Lower lobe of right lung (tissue), 2 donors: ENCODE measurements at places on chromosomes 3 and 15. TPM values are rescaled to one million over a fixed set of nuclear protein-coding genes. Genes with fewer than 3 reads are reported as not detected.

FBXW12 gene
- total RNA-seq, result not detected

LMAN1L gene
- total RNA-seq, result not detected

GOLGA6B gene
- not detected for total RNA-seq

CCR9 gene
- total RNA-seq, result not detected

DNA sequence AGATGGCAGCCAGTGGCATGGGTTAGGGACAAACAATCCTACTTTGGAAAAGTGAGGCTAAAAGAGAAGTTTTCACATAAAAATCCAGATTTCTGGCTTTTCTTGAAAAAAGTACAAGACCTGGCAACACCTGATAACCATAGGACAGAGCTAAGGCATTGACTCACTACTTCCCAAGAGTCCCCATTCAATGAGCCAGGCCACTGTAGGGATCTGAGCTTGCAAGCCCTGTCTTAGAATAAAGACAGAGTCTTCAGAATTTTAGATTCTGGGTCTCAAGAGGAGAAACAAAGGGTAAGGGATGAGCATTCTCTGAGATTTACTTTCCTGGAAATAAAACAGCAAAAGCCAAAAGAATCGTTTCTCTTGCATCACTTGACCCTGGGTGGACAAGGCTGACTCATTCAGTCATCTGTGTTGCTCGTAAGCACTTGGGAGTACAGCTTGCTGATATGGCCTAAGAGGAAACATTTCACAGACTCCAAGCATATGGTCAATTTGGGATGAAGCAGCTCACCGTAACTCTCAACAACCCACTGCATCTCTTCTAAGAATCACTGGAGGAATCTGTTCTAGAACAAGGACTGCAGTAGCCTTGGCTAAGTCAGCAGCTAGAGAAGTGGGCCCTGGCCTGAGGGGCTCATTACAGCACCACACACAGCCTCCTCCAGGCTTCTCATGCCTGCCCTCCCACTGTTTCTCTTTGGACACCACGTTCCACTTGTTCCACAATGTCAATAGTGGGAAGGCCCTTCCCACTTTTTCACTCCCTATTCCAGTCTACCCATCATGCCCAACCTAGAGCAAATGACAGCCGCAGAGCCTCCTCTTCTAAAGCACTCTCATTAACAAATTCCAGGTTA is 86.2 kb downstream of the RFTN1 start:
- no peak for DNase-seq

DNA sequence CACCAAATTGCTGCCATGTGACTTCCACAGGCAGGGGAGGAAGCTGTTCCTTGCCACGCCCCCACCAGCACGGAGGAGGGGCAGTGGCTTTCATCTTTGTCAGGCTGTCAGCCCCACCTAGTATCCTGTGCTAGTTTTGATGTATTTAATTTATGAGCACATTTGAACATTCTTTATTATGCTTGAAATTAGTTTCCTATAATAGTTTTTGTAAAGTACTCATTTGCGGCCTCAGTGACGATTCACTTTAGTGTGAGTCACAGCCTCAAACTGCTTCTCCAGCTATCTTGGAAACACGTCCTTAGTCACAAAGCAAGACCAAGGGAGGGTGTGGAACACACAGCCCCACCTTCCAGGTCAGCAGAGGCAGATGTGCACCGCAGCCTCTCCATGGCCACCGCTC is 239.9 kb upstream of the ATP10A start:
- no peak for DNase-seq

- no peak for DNase-seq
Observed at GRCh38 chr3:67550541-67550940, 103.9 kb downstream of the SUCLG2 start.

- DNase-seq, result no peak
Observed at GRCh38 chr3:160260587-160261270, 35.5 kb downstream of the C3orf80 start.

DNA sequence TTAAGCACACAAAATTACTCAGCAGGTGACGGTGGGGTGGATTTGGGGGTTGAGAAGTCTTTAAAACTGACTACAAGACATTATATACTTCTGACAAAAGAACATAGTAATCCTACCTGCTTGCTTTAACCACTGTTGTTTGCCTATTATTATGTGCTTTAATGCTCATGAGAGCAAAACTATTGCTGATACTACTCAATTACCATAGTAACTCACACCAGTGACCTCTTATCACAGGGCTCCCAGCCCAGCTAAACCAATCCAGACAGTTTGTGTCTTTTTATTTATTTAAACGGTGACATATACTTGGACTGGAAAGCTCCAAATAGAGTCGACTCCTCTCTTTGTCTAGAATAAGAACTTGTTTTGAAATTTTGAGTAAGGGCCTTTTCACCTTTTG is 42.8 kb upstream of the FEZF2 start:
- no peak for DNase-seq

DNA sequence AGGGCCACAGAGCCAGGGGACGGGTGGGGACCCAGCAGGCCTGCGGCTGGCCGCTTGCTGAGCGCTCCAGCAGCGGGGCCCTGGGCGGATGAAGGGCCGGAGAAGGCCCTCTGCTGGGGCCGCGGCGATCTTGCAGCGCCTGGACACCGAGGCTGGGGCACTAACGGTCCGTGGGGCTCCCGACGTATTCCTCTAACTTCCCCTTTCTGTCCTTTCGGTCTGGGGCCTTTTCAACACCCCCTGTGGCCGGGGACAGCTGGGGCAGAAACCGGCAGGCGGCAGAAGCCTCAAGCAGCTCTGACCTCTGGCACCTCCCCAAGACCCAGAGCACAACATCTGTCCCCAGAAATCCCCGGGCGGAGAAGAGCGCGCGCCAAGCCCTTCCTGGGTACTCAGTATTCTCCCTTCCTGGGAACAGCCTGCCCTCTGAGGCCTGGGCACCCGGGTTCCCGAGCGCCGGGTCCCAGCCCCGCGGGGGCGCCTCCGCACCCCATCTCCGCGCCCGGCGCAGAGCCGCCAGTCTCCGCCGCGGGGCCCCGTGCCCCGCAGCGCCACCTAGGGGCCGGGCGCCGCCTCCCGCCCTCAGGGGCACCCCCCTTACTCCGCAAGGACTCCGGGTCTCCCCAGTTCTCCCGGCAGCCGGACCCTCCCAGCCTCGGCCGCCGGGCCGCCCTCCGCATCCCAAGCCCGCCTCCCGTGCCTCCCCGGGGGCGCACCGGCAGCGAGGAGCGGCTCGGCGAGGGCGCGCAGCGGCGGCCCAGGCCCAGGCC is 582 bp upstream of the SLCO3A1 start:
- DNase-seq, result peak; percentile 91

- no peak for DNase-seq
Observed at GRCh38 chr3:72766866-72767265, 81.4 kb downstream of the SHQ1 start.

DNA sequence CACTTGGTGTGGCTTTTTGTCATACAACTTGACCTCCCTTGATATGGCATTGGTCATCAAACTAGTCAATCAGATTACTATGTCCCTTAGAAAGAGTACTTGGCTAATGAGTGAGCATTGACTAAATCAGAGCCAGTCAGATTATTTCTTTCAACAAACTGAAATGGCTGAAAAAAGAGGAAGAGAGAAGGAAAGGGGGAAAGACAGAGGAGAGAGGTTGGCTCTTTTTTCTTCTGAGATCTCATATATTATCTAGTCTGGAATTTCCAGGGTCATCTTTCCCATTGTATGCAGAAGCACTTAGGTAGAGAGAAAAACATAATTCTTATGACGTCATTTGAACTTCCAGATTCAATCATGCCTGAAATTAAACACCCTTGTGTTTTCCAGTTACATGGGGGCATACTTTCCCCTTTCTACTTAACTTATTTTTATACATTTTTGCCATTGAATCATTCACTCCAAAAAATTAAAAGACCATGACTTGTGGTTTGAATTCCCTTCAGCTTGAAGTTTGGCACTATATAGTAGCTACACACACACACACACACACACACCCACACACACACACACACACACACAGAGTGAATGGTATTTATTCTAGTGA is 387.8 kb downstream of the LSAMP start:
- DNase-seq, result no peak

DNA sequence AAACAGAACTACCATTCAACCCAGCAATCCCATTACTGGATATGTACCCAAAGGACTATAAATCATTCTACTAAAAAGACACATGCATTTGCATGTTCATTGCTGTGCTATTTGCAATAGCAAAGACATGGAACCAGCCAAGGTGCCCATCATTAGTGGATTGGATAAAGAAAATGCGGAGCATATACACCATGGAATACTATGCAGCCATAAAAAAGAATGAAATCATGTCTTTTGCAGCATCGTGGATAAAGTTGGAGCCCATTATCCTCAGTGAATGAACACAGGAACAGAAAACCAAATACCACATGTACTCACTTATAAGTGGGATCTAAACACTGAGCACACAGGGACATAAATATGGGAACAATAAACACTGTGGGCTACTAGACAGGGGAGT is 43.1 kb upstream of the TIMP4 start:
- DNase-seq, result no peak

- no peak for DNase-seq
Observed at GRCh38 chr3:140974900-140975299, 33.3 kb downstream of the SLC25A36 start.
